ENCODE measurements at places on chromosomes 5 and 9.

DNA sequence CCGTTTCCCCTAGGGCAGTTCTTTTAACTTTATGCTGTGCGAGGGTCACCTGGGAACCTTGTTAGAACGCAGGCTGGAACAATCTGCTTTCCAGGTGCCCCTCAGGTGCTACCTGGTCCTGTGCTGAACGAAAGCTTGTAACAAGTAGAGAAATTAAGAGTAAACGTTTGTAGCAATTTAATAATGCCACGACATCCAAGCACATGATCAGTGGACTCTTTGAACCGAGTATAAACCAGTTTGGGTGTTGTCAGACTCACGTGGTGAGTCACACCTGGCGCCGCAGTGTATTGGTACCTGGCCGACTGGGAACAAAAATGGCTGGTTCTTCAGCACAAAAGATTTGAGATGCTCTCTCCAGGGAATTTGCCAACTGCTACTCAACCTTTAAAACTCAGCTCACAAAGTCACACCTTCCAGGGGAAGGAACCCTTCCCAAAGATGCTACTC lies 926 bp upstream of the MYO10 start:
- no peak for DNase-seq

DNA sequence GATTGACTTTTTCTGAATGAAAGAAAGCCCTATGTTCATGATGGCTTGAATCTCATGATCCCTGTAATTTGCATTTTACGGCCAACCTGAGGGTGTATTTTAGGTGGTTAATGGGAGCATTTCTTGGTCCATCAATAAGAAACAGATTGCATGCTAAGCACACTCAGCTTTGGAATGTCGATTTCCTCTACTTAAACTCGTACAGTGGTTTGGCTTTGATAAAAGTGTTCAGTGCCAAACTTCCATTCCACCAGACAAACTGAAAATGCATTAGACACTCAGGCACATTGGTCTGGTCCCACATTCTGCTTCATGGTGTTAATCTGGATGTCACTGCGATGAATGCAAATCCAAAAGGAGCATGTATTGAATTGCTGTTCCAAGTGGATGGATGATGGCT lies 77.0 kb downstream of the VCAN start:
- no peak for DNase-seq

- no peak for DNase-seq
Measured at GRCh38 chr5:125829349-125829748, 593.9 kb upstream of the GRAMD2B start.

- DNase-seq: no peak
Measured at GRCh38 chr5:1437226-1437829, 7.9 kb downstream of the SLC6A3 start.

DNA sequence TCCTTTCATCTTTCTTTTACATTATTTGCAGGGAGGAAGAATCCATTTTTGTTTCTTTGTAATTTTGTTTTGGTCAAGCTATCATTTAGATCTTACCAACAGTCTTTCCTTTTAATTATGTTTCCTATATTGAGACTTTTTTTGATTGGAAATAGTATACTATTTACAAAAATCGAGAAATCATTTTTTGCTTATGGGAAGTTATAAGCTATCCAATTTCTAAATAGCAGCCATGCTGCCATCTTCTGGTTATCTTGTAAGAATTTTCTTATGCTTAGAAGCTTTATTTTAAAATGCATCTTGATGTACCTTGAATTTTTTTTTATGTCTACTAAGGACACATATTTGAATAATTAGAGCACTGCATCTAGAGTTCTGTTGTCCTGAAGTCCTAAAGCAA lies 821.2 kb downstream of the PTPRD start:
- DNase-seq: no peak

DNA sequence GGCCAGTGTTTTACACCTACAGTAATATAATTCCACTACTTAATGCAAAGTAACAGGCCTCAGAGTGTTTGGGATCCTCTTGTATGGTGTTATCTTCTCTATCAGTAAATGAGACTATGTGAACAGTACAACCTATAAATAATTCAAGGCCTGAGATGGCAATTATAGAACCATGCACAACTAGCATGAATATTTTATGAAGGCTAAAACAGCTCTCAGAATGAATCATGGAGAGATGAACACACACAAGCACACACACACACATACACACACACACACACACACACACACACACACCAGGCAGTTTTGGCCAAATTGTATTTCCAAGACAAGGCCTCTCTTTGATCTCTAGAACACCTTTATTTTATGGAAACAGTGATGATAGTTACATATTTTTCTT lies 224.9 kb downstream of the EBF1 start:
- peak; percentile 5 for DNase-seq

DNA sequence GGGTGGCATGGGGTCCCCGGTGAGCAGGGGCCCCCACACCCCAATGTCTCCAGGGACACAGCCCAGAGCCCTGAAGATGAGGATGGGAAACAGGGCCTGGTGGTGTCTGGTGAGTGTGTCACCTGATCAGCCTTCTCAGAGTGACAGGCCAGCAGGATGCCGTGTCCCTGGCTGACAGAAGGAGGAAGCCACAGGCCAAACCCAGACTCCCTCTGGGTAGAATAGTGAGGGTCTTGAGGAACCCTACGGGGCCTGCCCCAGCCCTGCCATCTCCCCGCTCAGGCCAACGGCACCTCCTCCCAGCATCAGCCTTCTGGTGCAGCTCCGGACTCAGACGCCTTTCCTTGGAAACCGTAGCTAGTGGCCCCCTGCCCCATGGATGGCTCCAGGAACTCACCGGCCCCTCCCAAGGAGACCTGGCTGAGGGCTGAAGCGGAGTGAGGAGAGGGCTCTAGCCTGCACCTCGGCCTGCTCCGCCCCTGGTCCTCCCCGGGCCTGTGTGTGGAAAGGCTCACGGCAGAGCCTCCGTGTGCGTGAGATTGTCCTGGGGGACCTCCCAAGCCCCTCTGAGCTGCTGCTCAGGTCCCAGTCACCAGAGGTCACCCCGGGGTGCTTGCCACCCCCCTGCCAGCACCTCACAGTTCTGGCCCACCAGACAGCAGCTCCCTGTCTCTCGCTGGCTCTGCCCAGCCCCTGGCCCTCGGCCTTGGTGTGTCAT lies 6.0 kb downstream of the RALGDS start:
- no peak for DNase-seq

DNA sequence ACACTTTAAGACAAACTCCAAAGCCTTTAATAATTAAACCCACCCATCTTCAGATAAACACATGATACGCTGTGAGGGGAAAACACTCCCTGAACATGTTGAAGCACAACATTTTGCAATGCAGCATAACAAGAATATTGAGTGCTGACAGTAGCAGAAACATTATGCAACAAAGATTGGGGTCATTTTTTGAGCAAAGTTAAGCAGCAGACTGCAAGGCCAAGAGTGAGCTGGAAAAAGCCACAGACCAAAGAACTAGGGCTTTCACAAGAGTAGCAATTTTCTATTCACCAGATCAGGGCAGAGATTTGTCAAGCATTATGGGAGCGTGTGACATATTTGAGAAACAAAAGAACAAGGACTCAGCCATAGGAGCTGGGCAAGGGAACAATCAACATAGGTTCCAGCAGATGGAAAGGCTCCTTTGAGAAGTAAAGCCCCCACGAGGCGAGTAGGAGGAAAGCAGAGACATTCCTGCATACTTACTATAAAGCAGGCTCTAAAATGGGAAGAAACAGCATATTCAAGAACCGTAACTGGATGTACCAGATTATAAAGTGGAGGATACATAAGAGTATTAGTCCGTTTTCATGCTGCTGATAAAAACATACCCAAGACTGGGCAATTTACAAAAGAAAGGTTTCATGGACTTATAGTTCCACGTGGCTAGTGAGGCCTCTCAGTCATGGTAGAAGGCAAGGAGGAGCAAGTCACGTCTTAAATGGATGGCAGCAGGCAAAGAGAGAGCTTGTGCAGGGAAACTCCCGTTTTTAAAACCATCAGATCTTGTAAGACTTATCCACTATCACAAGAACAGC lies 4.8 kb upstream of the TTC23L start:
- no peak for DNase-seq

GRCh38 chr9:126561582-126561981 lies 52.1 kb upstream of the LMX1B start:
- no peak for DNase-seq

DNA sequence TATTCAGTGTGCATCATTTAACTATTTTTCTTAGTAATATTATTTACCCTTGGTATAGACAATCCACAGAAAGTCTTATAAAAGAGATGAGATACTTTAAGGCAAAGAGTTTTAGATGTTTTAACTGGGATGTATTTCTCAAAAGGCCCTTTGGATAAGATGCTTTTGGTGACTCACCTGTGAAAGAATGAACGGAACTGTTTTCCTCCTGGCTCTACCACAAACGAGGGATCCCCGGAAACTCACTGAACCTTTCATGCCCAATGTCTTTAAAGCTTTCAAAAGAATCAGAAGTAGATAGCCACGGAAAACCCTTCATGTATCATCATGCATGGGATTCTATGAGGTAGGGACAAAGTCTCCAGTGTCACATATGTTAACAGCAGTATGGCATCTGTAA lies 1.6 kb downstream of the ZNF782 start:
- no peak for DNase-seq

DNA sequence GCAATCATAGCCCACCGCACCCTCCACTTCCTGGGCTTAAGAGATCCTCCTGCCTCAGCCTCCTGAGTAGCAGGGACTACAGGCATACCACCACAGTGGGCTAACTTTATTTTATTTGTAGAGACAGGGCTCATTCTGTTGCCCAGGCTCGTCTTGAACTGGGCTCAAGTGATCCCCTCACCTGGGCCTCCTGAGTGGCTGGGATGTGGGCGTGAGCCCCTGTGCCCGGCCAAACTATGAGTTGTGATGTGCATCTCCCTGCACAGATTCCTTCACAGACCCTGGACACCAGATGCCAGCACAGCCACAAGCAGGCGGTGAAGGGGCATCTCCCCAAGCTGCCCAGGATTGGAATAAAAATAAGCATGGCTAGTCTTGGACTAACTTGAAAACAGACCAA lies 244.9 kb upstream of the IRX1 start:
- DNase-seq: no peak

GRCh38 chr9:136092741-136093140 lies 2.3 kb downstream of the NACC2 start:
- DNase-seq: no peak

- no peak for DNase-seq
Measured at GRCh38 chr5:38878391-38879077, 32.7 kb downstream of the OSMR start.

DNA sequence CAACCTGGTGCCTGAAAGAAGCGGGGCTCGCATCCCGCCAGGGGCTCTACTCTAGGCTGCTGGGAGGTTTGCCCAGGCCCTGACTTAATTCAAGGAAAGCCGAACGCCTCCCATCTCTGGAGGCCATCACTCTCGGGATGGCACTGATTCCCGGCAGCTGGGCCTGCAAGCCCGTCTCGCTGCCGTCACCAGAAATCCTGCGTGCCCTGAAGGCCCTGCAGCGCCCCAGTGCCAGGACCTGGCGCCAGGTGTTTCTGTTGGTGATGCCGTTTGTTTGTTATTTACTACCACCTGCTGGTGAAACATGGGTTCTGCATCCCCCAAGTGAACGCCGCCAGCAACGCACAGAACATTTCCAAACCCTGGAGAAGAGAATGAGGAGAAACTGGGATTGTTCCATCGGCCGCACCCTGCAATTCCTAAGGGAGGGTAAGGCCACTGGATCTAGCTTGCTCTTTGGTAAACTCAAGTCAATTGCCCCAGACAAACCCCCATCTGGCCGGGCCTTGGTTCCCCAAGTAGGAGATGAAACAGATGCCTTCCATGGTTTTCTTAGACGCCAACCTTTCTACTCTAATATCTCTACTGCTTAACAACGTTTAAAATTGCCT lies 77.9 kb downstream of the AK8 start:
- DNase-seq: peak; percentile 66

GRCh38 chr9:110410961-110411360 lies 73.3 kb upstream of the TXNDC8 start:
- DNase-seq: no peak

DNA sequence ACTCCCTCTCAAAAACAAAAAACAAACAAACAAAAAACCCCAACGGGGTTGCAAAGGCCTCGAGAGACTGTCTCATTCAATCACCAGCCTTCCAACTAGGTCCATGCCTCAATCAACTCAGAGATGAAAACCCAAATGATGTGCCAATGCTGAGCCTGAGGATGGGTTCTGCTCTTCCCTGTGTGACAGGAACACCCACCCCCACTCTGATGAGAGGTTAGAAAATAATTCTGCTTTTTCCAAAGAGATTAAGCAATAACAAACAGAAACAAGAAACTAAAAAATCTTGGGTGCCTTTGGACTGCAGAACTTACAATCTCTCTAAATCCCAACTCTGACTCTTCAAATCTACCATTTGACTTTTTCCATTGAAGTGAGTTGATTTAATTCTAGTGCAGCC lies 25.5 kb upstream of the FBP1 start:
- DNase-seq: no peak

DNA sequence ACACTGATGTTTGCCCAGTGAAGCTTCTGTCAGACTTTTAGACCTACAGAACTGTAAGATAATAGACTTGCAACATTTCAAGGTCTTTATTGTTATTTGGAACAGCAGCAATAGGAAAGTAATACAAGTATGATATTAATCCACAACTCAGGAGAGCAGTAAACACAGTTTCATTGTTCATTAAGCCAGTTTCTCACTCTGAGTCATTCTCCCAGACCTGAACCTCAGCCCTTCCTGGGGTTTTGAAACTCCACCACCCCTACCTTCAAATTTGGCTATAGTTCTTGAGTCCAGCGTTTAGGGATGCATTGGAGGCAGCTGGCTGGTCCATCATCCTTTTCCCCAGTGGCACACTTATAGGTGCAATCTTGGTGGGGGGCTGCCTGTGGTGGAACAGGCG lies 203.2 kb downstream of the RAB3C start:
- no peak for DNase-seq

DNA sequence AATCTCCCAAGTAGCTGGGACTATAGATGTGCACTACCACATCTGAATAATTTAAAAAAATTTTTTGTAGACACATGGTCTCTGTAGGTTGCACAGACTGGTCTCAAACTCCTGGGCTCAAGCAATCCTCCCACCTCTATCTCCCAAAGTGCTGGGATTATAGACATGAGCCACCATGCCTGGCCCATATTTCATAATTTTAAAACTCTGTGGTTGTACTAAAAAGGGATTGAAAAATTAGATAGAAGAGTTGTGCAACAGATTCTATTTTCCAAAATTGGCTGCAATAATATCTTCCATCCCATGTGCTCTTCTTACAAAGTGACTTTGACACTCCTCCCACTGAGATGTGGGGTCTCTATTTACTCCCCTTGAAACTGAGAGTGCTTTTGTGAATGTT lies 7.6 kb upstream of the UHRF2 start:
- DNase-seq: no peak

Data from activated CD4-positive, alpha-beta T cell treated with anti-CD3 and anti-CD28 coated beads for 4 hours (primary cell).